Upper lobe of left lung (tissue), 6 donors: ENCODE measurements at places on chromosomes 7 and 10. TPM values are rescaled to one million over a fixed set of nuclear protein-coding genes. Genes with fewer than 3 reads are reported as not detected.

ABCC2 gene
- 2.3 TPM for total RNA-seq

STEAP1 gene
- total RNA-seq, result 3.3 TPM

- DNase-seq, result no peak
Observed at GRCh38 chr7:138049505-138050116, 26.6 kb upstream of the AKR1D1 start.

SEMA3A gene
- 1.4 TPM for total RNA-seq

DNA sequence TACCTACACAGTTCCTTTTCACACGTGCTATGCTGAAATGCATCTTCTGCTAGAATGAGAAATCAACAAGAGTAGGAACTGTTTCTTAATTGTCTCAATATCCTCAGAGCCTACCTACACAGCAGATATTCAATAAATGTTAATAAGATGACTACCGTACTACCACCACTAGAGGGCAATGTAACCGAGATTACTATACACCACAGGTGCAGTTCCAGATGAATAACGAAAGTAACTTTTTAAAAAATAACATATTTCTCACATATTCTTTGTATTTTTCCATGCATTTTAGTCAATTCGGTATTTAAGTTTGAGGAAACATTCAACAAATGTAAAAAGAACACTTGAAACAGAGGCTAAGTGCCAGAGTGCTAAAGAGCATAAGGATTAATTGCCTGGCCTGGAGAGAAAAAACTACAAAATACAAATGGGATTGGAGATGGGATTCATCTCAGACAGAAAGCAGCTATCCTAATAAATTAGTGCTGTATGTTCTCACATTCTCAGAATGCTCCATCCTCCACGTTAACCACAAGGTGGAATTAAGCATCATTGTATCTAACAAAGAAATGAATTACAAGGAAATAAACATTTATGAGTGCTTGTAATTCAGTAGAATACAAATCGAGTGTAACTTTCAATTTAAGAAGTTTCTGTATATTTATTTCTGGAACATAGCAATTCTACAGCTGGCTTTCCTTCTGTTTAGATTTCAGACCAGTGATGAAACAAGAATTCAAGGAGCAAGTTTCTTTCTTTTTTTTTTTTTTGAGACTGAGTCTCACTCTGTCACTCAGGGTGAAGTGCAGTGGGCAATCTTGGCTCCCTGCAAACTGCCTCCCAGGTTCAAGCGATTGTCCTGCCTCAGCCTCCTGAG lies 20.3 kb upstream of the HECTD2 start:
- DNase-seq, result no peak

- DNase-seq, result no peak
Observed at GRCh38 chr10:71705582-71705981, 14.0 kb downstream of the C10orf105 start.

GRCh38 chr10:37476285-37476684 lies 350.9 kb downstream of the ANKRD30A start:
- DNase-seq, result no peak

GRCh38 chr10:35558276-35558675 lies 46.9 kb upstream of the GJD4 start:
- DNase-seq, result no peak

- no peak for DNase-seq
Observed at GRCh38 chr10:32923849-32924248, 34.2 kb downstream of the ITGB1 start.

PTPN20 gene
- total RNA-seq, result 4.3 TPM

SSC4D gene
- 1.9 TPM for total RNA-seq

SLIT1 gene
- total RNA-seq, result 0.54 TPM

CYP2E1 gene
- 1.5 TPM for total RNA-seq

GRCh38 chr10:12965571-12965970 lies 35.9 kb downstream of the CCDC3 start:
- no peak for DNase-seq

- DNase-seq, result no peak
Observed at GRCh38 chr7:3559278-3559677, 258.2 kb downstream of the SDK1 start.

- DNase-seq, result no peak
Observed at GRCh38 chr10:51705774-51706173, 6.4 kb upstream of the CSTF2T start.

DNA sequence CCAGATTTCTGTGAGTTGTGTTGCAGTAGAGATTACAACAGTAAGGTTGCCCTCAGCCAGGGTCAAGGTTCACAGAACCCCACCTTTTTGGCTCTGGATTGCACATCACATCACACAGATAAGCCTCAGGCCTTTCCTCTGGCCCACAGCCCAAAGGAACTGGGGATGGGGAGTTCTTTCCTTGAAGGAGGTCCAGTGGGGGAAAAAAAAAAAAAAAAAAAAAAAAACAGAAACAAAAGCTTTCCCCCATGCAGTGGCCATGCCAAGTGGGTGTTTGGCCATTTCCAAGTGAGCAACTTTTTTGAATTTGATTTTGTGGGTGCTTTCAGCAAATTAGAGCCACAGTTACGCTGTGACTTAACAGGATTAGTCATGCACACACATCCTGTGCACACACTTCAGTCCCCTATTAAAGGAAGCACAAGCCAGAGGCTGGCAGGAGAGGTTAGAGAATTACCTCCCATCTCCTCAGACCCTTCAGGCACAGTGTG lies 79.3 kb upstream of the NANOS1 start:
- DNase-seq, result no peak

PCLO gene
- total RNA-seq, result 3.0 TPM

POLR1F gene
- total RNA-seq, result 24.1 TPM

GRCh38 chr7:88146616-88147015 lies 73.2 kb downstream of the SRI start:
- DNase-seq, result no peak

GRCh38 chr7:135186261-135186540 lies 15.7 kb upstream of the CYREN start:
- no peak for DNase-seq

GRCh38 chr10:88205842-88206446 lies 342.5 kb downstream of the PTEN start:
- no peak for DNase-seq

DNA sequence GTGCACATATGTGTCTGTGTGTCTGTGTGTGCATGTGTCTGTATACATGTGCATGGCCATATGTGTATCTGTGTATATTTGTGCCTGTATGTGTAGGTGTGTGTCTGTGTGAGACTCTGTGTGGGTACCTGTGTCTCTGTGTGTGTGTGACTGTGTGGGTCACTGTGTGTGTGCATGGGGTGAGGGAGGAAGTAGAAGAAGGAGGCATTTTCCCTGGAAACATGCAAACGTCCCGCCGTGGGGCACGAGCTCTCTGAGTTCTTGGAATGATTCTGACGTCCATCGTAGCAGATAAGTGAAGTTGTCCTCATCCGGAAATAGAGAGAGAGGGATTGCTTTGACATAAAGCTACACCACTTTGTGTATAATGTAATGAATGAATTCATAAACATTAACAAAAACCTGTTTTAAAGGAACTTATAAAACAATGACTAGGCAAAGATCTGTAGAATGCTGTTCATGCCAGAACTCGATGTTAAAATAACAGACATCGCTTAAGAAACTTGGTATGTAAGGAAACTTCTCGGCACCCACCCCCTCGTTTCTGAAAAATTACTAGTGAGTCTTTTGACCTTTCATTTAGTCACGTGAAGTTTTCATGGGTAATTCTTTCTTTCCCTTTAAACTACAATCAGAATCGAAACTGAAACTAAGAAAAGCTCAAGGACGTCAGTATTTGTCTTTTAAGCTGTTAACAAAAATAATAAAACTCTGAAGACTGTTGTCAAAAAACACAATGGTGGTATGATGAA lies 43.6 kb upstream of the KLF6 start:
- DNase-seq, result no peak

CLDN15 gene
- total RNA-seq, result 31.4 TPM

OR6V1 gene
- not detected for total RNA-seq

GRCh38 chr10:61346796-61347413 lies 106.3 kb downstream of the TMEM26 start:
- no peak for DNase-seq

TPST1 gene
- 69.1 TPM for total RNA-seq

METTL27 gene
- 8.3 TPM for total RNA-seq

PDGFA gene
- 73.3 TPM for total RNA-seq

DNA sequence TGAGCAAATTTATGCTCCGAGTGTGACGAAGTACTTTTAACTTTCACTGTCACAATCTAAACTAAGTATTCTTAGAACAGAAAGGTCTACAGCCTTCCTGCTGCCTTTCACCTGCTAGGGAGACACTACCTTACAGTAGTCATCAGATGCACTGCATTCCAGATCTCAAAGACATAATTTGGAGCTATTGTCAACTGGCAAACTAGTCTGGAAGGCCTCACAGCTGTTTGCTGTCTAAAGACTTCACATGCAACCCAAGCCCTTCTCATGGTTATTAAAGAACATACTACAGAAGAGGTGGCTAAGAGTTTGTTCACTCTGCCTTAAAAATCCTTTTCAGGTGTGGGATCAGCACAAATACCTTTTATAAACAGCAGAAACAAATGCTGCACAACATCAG lies 91.8 kb upstream of the KCNIP2 start:
- no peak for DNase-seq

- DNase-seq, result no peak
Observed at GRCh38 chr10:787933-788651, 98.6 kb upstream of the DIP2C start.

- no peak for DNase-seq
Observed at GRCh38 chr7:84314263-84314662, 119.7 kb upstream of the SEMA3A start.

DNA sequence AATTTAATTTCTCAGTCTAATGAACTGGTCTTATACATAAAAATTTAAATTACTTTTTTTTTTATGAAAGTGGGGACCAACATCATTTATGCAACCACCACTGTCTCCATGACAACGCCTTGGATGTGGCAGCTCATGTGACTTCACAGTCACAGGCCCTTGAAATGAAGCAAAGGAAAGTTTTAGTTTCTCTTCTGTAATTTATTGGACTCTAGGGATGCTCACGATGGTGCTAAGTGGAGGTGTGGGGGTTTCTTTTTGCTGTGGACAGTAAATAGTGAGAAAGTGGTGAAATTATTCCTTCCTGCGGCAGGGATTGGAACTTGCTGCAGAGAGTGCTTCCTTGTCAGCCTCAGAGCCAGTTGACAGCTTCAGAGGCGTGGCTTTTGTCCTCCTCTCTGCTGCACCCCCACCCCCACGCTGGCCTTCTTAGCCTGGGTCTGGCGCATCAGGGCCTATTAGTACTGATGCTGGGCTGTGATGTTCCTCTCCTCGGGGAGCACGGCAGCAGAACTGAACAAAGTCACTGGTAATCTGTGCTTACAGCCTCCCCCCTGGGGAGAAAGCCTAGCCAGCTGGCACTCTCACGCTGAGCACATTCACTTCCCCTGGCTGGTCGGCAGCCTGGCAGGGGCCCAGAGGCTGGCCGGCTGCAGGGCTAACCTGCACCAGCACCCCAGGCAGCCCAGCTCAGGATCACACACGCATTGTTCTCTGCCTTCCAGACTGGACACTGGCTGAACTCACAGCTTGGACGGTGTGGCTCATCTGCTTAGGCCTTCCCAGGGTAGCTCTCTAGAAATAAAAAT lies 517.5 kb upstream of the GALNT17 start:
- no peak for DNase-seq

DNA sequence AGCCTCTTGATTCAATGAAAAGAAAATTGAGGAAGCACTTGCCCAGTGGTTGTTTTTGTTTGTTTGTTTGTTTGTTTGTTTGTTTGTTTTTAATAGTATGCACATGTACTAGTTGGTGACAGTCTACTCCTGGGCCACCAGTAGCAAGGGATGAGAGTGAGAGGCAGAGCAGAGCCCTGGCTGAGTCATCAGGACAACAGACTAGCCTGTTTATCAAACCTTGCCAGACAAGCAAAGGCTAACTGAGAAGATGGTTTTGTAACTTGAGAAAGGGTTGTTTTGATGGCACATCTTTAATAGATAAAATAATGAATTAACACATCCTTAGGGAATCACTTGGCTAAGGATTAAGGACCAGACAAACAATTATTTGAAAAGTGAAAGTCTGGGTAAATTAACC lies 78.1 kb downstream of the INHBA start:
- no peak for DNase-seq

- DNase-seq, result no peak
Observed at GRCh38 chr7:138875794-138876193, 77.8 kb upstream of the ATP6V0A4 start.

ABCB1 gene
- total RNA-seq, result 5.2 TPM

GRCh38 chr10:126123466-126123865 lies 227.1 kb downstream of the FANK1 start:
- peak; percentile 29 for DNase-seq

CYP26A1 gene
- total RNA-seq, result not detected

ADCY1 gene
- 1.4 TPM for total RNA-seq

GRCh38 chr7:15662451-15662850 lies 24.0 kb downstream of the MEOX2 start:
- DNase-seq, result no peak

CPXM2 gene
- 10.2 TPM for total RNA-seq

- no peak for DNase-seq
Observed at GRCh38 chr7:47290867-47291266, 291.0 kb downstream of the TNS3 start.

DNA sequence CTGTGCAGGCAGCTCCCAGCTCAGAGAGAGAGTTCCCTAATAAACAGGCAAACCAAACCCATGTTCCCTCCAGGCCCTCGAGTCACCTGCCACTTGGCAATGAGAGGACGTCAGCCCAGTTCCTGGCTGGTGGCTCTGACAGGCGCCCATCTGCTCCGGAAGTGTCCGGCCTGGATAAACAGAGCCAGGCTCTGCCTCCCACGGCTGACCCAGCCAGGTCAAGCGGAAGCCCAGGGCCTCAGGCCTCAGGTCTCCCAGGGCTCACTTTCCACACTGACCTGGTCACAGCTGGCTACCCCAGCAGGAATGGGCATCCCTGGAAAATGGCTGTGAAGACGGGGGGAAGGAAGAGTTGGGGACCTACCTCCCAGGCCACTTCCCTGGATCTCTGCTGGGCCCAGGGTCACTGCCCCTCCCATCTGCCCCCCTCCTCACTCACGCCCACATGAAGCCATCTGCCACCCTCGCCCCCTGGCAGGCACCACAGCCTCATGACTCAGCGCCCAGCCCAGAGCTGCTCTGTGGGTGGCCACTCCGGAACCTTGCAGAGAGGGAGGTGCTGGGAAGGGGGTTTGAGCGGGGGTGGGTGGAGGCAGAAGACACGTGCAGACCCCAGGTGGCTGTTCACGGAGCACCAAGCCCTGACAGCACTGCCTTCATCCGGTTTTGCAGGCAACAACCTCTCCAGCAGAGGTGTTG lies 37.4 kb upstream of the DUSP5 start:
- peak; percentile 31 for DNase-seq

GRCh38 chr10:97355571-97355975 lies 21.0 kb upstream of the FRAT2 start:
- no peak for DNase-seq

PAPOLB gene
- total RNA-seq, result 0.98 TPM

FAM25A gene
- not detected for total RNA-seq

DNA sequence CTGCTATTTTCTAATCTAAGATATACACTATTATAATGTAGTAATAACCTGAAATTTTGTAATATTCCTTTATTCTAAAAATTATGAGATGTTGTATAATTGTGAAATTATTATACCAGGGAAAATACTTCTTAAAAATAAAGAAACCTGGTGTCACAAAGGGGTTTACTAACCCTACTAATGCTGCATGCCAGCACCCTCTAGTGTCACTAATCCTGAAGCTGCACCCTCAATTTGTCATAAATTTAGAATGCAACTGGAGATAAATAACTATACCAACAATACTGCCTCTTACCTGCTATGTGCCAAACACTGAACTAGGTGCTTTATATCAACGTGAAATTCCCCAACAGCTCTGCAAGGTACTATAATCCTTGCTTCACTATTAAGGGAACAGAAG lies 30.8 kb downstream of the TM9SF3 start:
- DNase-seq, result no peak
